NCI-H1694 (cell line): ENCODE measurements at places on chromosomes 16 and 17.
A peak's percentile ranks its signal among the peaks of the same experiment; 100 is the strongest.

DNA sequence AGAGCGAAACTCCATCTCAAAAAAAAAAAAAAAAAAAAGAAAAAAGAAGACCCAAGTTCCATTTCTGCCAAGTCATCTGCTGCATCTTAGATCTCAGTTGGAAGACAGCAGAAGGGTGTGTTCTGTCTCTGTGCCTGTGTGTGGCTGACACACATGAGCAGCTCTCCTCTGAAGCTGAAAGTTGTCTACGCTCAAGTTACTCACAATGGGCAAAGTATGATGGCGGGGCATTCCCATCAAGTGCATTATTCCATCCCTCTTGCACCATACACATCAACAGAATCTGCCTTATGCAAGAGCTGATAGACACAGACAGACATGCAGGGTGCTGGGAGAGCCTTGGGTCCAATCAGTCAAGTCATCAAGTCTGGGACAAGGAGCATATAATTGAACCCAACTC is 402.2 kb downstream of the XYLT1 start:
- no peak for DNase-seq

GRCh38 chr17:65564793-65565192 is 3.3 kb upstream of the AXIN2 start:
- no peak for DNase-seq

GRCh38 chr16:59849716-59850115 is 1115.6 kb upstream of the GOT2 start:
- no peak for DNase-seq

GRCh38 chr17:36463916-36464764 is 22.3 kb upstream of the ZNHIT3 start:
- no peak for DNase-seq

GRCh38 chr17:39845052-39845846 is 18.9 kb downstream of the IKZF3 start:
- DNase-seq, result peak; percentile 10

DNA sequence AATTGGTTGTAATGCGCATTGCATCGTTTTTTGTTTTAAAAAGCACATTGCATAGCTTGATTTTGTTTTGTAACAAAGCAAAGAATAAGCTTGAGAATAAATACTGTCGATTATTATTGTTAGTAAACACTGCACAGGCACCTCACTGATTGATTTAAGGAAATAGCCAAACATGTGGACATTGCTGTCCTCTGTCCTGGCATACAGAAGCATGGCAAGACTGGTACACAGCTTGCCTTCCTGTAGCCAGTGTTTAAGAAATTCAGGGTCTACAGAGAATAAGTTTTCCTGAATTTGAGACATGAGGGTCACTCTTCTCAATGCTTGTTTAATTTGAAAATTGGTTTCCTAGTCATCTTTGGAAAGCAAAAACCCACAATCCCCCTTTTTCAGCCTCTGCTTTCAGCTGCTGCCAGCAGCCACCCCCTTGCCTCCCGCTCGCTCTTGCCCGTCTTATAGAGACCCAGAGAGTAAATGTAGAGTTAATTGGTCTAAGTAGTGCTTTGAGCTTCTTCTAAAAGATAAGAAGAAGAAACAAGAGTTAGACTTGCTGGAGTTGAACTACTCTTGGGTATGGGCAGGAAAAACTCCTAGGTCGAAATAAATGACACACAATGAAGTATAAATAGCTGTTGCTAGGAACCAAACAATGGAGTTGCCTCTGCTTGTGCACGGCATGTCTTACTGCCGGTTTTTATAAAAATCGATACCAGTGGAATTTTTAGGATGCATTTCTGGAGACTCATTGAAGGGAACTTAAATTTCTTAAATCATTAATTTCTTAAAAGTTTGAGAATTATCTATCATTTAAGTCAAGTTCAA is 116.6 kb downstream of the MRTFB start:
- no peak for DNase-seq

DNA sequence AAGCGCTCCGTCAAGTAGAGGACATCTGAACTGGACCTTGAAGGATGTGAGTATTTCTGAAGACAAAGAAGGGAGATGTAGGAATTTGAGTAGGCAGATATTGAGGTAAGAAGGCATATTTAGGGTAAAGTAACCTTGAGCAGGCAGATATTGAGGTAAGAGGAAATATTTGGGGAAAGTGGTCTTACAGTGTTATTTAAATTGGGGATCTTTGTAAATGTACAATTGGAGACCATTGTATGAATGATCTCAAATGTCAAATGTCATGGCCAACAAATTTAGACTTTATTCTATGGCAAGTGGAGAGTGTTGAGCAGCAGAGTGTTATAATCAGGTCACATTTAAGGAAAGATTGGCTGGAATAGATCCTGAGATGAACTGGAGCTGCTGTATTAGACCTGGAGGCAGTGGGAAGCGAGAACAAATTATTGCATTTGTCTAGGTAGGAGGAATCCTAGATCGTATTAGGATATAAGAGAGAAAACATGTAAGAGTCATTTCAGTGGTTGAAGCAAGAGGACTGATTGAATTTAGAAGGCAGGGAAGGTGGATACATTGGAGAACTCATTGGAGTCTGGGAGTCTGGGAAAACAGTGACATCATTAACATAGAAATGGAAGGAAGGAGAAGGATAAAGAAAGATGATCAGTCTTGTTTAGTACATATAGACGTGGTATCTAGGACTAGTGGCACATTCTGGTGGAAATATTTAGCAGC is 165.6 kb downstream of the MAP2K6 start:
- no peak for DNase-seq

- no peak for DNase-seq
Observed at GRCh38 chr17:74156878-74157277, 46.6 kb upstream of the RPL38 start.

DNA sequence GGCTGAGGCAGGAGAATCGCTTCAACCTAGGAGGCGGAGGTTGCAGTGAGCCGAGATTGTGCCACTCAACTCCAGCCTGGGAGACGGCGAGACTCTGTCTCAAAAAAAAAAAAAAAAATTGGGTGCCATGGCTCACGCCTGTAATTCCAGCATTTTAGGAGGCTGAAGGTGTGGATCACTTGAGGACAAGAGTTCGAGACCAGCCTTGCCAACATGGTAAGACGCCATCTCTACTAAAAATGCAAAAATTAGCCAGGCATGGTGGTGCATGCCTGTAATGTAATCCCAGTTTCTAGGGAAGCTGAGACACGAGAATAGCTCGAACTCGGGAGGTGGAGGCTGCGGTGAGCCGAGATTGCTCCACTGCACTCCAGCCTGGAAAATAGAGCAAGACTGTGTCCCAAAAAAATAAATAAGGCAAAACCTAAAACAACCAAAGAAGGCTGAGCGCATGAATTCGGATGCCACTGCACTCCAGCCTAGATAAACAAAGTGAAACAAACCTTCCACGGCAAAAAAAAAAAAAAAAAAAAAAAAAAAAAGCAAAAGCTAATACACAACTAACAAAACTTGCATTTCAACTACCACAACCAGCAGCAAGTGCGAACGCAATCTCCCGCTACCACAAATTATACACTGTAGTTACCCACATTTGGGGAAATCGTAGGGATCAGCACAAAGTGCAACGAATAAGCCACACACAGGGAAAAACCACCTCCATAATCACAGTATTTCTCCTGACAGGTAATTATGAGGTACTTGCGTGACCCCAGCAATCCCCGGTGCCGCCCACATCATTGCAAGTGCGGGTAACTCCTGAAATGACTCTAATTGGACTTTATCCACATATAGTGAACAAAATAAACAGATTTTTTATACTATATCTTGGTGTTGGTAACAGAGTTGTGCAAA is 25.6 kb downstream of the TEX14 start:
- no peak for DNase-seq

- no peak for DNase-seq
Observed at GRCh38 chr16:55876854-55877253, 1.7 kb upstream of the CES5A start.

DNA sequence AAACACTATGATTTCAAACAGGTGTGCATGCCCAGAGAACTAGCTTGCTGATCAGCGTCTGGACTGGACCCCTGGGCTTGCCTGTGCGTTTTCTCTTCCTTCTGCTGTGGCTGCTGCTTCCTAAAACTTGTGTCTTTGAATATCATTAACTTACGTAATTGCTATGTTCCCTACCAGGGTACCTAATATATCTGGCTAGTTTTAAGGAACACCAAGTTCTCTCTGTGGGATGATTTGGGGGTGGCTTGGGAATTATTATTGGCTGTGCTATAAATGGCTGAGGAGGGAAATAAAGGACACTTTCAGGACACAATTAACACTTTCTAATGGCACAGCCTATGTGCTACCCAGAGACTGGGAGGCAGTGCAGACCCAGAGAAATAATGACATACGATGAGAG is 606.0 kb upstream of the RBFOX1 start:
- DNase-seq, result no peak

DNA sequence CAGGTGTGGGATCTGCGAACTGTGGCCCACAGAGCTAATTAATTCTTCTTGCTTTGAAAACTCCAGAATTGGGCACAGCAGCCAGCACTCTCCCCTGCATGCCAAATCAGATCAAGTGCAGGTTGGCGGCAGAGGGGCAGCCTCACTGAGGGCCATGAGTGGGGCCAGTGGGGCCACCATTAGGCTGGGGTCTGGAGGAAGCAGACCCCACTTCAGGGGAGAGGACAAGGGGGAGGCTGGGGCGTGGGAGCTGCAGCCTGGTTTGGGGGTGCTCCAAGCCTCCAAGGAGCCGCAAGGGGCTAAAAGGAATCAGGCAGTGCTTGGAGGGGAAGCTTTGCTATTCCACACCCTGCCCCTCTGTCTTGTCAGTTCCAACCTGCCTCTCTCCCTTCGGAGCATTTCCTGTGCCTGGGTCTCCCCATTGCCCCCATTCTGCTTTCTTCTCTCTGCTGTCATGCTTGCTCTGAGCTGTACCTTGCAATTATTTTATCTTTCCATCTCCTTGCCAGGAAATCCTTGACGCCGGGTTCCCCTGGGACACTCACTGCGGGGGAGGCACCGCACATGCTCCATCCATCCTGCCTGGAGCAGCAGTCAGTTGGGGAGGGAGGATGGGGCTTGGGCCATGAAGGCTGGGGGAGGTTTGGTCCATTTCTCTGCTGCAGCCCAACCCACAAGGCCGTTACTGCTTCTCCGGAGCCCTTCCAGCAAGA is 3.3 kb upstream of the ABCC3 start:
- no peak for DNase-seq

GRCh38 chr17:41751288-41751687 is 16.8 kb upstream of the HAP1 start:
- DNase-seq, result no peak

- no peak for DNase-seq
Observed at GRCh38 chr17:36849871-36850348, 87.4 kb upstream of the LHX1 start.

DNA sequence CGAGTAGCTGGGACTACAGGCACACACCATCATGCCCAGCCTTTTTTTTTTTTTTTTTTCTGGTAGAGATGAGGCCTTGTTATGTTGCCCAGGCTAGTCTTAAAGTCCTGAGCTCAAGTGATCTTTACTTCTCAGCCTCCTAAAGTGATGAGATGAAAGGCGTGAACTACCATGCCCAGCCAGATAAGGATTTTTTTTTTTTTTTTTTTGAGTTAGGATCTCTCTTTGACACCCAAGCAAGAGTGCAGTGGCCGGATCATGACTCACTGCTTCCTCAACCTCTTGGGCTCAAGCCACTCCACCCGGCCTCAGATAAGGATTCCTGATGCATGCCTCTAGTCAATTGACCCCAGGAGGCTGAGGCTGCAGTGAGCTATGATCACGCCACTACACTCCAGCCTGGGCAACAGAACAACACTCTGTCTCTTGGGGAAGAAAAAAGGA is 11.2 kb upstream of the PLEKHG4 start:
- DNase-seq, result no peak

DNA sequence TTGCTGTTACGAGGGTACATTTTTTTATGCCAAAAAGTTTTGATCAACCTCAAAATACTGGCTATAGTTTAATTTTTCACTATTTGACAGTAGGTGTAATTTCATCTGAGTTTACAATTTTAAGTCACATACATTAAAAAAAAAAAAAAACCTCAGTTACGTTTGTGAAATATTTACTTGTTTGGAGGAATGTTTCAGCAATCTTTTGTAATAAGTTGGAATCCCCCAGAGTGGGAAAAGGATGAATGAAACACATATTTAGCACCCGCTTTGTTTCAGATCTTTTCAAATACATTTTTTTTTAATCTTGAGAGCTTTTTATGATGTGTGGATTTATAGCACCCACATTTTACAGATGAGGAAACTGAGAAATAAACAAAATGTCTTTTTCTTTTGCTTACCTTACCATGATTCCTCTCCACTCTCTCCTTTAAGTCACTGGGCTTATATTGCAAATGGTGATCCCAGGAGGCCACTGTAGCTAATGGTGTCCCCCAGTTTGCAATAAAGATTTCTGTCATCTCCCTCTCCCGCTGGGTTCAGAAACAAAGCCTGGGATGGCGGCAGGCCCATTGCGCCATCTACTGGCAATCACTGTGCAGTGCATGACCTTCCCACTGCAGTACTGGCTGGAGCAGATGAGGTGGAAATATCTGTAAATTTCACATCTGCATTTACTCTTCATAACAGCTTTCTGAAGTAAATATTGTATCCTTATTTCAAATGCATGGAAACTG is 27.7 kb downstream of the TBC1D3B start:
- peak; percentile 49 for DNase-seq

DNA sequence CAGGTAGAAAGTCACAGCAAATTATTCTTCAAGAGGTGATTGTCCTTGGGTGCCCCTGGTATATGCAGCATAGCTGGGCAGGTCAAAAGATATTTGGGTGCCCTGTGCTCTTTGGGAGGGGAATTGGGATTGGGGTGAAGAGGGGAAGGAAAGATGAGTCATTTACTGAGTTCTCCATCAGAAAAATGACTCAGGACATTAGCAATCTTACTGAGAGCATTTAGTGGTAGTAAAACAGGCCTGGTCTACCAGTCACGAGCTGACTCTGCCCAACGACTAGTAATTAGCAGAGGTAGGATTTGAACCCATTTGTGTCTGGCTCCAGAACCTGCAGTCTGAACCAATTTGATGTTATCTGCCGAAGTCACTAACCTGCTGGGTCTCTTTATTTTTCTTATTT is 6.0 kb upstream of the GRIN2A start:
- no peak for DNase-seq

DNA sequence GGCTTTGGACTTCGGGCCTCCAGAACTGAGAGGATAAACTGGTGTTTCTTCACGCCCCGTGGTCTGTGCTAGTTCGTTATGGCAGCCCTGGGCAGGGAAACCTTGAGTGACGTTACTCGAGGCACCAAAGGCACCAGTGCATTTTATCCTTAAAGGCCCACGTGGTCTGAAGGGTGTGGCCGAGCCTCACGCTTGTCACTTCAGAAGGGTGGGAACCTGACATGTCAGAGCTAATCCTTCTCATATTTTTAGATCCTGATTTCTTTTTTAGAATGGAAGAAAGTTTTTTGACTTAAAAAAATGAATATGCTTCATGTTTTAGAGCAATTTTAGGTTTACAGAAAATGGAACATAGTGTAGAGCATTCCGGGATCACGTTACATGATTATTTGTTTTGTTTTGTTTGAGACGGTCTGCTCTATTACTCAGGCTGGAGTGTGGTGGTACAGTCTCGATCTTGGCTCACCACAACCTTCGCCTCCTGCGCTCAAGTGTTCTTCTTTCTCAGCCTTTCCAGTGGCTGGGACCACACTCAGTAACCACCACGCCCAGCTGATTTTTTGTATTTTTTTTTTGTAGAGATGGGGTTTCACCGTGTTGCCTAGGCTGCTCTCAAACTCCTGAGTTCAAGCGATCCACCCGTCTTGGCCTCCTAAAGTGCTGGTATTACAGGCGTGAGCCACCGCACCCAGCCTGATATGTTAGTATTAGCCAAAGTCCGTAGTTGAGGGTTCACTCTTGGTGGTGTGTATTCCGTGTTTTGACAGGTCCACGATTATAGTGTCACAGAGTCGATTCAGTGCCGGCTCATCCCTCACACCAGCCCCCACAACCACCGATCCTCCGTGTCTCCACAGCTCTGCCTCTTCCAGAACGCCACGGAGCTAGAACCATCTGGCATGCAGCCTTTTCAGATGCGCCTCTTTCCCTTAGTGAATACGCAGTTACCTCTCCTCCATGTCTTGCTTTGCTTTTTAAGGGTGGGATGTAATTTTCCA is 47.9 kb downstream of the RAB11FIP3 start:
- DNase-seq, result no peak
